Colonic mucosa (tissue), 4 donors: ENCODE measurements at places on chromosomes 5 and 9. TPM values are rescaled to one million over a fixed set of nuclear protein-coding genes. Genes with fewer than 3 reads are reported as not detected.

- no peaks in the 10 kb centered on the region for H3K4me1 ChIP-seq
- H3K27ac ChIP-seq = no peak overlapping the region
- no peak for DNase-seq
- no peaks in the 10 kb centered on the region for H3K27me3 ChIP-seq
- no peak overlapping the region for H3K4me3 ChIP-seq
Measured at GRCh38 chr5:65061974-65062353, 293.2 kb downstream of the CWC27 start.

Gene TAF1L
- not detected for total RNA-seq

Gene PCDHGA6
- 0.82 TPM for total RNA-seq

GRCh38 chr5:138263581-138263980 is 10.8 kb downstream of the GFRA3 start:
- H3K4me3 ChIP-seq = no peak overlapping the region
- no peak for DNase-seq
- no peaks in the 10 kb centered on the region for H3K4me1 ChIP-seq
- H3K27ac ChIP-seq = no peak overlapping the region
- no peaks in the 10 kb centered on the region for H3K36me3 ChIP-seq

- H3K27me3 ChIP-seq = no peaks in the 10 kb centered on the region
- DNase-seq = no peak
- H3K4me1 ChIP-seq = no peaks in the 10 kb centered on the region
- no peaks in the 10 kb centered on the region for H3K36me3 ChIP-seq
- no peak overlapping the region for H3K4me3 ChIP-seq
- H3K27ac ChIP-seq = no peak overlapping the region
Measured at GRCh38 chr5:80990971-80991370, 30.8 kb downstream of the RASGRF2 start.

Gene ZMYND19
- total RNA-seq = 14.4 TPM

- H3K4me1 ChIP-seq = no peaks in the 10 kb centered on the region
- no peak overlapping the region for H3K4me3 ChIP-seq
- H3K27me3 ChIP-seq = no peaks in the 10 kb centered on the region
- no peak for DNase-seq
Measured at GRCh38 chr5:94707359-94707758, 88.9 kb downstream of the SLF1 start.
